ENCODE measurements at places on chromosomes 1 and 21.

- DNase-seq: no peak
Observed at GRCh38 chr1:77948841-77949424, 29.9 kb downstream of the FUBP1 start.

DNA sequence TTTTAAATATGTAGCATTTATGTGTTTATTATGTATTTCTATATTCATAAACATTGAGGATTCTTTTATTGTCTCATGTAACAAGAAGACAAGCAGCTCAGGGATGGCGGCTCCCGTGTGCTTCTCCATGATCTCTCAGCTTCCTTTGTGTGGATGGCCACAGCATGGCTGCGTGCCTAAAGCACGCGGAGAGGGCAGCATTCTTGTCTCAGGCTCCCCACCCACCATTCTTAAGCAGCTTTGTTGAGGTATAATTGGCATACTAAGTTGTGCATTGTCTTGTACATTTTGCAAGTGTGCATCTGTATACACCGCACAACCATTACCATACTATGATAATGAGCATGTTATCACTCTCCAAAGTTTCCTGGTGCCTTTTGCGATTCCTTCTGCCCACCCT is 81.6 kb downstream of the CAMTA1 start:
- DNase-seq: no peak

DNA sequence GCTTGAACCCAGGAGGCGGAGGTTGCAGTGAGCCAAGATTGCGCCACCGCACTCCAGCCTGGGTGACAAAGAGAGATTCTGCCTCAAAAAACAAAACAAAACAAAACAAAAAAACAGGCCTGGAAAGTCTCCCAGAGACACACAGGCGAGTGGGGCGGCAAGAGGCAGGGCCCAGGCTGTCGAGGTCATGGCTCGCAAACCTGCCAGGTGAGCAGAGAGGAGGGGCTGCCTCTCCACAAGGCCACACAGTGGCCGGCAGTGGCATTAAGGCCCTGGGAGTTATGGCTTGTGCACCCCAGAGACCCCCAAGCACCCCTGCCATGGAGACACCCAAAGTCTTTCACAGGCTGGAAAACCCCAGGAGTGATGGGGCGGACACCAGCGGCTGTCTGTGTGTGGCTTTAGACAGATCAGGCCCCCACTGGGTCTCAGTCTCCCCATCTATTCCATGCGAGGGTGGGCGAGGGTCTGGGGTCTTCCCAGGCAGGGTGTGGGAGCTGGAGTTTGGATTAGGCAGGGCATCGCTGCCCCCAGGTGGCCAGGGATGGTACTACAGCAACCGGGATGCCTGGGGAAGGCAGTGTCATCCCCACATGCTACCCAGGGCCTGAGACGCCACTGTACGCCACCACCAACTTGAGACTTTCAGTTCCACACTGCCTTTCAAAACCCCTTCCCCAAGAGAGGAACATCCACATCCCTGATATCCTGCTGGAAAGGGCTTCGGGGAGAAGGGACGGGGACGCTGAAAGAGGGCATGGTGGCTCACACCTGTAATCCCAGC is 7.3 kb upstream of the CTRC start:
- DNase-seq: no peak

DNA sequence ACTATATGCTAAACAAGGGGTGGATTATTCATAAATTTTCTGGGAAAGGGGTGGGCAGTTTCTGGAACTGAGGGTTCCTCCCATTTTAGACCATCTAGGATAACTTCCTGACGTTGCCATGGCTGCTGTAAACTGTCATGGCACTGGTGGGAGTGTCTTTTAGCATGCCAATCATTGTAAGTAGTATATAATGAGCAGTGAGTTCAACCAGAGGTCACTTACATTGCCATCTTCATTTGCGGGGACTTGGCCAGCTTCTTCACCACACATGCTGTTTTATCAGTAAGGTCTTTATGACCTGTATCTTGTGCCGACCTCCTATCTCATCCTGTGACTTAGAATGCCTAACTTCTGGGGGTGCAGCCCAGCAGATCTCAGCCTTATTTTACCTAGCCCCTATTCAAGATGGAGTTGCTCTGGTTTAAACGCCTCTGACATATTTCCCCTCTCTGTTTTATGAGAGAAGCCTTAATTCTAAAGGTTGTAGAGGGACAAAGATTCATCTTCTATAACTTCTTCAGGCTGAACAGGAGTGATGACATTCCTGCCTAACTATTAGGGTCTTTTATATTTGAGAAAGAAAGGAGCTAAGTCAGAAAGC is 60.4 kb downstream of the DIP2A start:
- no peak for DNase-seq

GRCh38 chr1:83998205-83998497 is 781 bp downstream of the TTLL7 start:
- DNase-seq: no peak

DNA sequence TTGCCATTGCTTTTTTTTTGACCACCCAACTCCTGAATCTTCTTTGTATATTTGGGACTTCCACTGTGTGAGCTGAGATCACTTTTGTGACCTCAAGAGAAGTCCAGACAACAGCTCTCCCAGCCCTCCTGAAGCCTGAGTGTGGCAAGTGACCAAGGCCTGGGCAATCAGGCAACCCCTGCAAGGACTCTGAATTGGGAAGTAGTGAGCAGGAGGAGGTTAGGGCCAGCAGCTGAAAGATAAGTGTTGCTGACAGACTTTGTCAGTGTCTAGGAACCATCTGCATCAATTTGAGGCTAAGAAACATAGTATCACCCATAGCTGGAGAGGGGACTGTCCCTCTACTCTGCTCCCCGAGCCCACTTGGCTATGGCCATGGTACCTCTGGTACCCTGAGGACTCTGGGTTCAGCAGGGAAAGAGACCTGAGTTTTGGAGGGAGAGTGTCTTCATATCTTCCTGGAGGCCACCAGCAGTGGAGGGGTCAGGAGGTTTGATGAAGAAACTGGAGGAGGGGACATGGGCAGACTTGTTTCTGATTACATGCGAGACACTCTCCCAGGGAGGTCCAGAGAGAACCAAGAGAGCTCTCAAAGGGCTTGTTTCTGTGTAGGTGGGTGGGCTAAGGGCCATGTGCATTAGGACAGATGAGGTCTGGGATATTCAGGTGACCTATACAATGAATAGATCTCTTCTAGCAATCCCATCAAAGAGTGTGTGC is 147.0 kb upstream of the DNAH14 start:
- no peak for DNase-seq

DNA sequence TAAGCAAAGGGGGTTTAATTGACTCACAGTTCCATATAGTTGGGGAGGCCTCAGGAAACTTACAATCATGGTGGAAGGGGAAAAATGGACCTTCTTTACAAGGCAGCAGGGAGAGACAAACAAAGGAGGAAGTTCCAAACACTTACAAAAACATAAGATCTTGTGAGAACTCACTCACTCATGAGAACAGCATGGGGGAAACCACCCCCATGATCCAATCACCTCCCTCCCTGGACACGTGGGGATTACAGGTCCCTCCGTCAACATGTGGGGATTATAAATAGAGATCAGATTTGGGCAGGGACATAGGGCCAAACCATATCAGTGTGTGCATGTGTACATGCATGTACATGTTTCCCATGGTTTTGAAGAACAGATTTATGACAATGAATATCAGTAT is 5.5 kb upstream of the SMG7 start:
- no peak for DNase-seq

GRCh38 chr1:118275472-118276115 is 90.6 kb upstream of the SPAG17 start:
- DNase-seq: no peak

DNA sequence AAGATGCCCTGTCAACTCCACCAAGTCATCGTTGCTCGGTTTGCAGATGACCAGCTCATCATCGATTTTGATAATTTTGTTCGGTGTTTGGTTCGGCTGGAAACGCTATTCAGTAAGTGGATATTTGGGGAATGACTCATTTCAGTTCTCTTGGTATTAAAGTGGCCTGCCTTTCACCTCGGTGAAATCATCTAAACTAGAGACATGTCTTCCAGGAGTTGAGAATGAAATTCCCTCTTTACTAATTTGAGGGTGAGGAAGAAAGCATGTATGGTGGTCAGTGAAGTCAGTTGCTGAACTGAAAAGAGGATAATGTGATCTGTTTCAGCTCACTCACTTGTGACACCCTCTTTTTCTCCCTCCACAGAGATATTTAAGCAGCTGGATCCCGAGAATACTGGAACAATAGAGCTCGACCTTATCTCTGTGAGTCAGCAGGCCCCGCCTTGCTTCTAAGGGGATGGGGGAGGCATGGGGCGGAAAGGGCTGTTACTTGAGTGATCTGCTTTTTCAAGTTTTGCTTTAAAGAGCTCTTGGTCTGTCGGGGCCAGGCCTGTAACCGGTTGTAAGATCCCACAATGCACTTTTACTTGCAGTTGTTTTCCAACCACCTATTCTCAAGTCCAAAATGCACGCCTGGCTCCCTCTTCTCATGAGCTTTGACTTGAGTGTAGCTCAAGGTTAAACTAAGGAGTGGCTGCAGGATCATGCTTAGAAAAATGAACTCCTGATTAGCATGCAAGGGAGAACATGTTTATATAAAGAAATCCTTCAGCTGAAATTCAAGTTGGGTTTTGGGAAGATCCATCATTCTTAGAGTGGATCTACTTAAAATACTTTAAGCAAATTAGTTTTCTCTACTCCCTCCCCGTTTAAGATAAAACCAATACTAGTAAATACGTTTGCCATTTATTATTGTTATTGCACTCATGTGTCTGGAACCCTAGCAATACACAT is 59.8 kb downstream of the CAPN2 start:
- DNase-seq: peak; percentile 67

DNA sequence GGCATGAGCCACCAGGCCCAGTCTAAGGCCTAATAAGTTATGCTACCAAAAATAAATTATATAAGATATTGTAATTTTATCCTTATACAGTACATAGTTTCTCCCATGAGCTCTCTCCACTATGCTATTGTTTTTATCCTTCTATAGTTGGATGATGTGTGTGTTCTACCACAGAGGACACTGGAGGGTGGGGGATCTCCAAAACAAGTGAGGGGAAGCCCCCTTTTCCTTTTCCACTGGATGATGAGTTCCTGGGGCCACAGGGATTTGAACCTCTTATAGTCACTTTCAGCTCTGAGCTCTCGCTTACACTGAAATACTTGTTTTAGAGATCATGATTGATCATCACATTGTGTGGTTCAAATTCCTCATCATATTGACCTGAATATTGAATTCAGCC is 77.6 kb upstream of the VAV3 start:
- no peak for DNase-seq

- no peak for DNase-seq
Observed at GRCh38 chr1:15320267-15320666, 73.2 kb downstream of the FHAD1 start.

- DNase-seq: no peak
Observed at GRCh38 chr1:159961636-159962035, 7.6 kb upstream of the SLAMF9 start.

DNA sequence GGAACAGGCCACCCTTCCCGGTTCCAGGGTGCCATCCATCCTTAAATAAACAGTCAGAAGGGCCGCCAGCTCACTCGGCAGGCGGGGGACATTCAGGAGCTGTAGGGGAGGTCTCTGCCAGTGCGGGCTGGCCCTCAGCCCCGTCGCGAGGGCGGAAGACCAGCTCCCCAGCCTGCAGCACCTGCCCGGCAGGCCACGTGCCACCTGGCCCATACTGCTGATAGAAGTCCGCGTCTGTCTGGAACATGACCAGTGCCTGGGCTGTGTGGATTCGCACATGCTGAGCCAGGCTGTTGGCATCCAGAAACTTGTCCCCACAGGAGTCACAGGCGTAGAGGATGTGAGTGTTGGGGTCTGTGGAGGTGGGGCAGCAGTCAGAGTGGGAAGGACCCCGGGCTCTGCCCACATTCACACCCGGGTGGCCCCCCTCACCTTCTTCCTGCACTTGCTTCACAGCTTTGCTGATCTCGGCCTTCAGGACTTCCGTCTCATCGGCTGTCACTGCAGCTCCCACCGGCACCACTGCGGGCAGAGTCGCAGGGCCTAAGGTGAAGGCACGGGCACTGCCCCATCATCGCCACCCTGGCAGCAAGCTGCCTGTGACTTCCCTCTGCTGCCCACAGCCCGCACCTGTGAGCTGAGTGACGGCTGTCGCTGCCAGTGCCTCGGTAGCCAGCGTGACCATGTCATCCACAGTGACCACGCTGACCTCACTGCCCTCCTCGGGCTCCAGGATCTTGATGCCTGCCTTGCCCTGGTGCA is 33.8 kb downstream of the ZBTB17 start:
- no peak for DNase-seq

- DNase-seq: no peak
Observed at GRCh38 chr1:156840186-156840897, 18.6 kb downstream of the INSRR start.

DNA sequence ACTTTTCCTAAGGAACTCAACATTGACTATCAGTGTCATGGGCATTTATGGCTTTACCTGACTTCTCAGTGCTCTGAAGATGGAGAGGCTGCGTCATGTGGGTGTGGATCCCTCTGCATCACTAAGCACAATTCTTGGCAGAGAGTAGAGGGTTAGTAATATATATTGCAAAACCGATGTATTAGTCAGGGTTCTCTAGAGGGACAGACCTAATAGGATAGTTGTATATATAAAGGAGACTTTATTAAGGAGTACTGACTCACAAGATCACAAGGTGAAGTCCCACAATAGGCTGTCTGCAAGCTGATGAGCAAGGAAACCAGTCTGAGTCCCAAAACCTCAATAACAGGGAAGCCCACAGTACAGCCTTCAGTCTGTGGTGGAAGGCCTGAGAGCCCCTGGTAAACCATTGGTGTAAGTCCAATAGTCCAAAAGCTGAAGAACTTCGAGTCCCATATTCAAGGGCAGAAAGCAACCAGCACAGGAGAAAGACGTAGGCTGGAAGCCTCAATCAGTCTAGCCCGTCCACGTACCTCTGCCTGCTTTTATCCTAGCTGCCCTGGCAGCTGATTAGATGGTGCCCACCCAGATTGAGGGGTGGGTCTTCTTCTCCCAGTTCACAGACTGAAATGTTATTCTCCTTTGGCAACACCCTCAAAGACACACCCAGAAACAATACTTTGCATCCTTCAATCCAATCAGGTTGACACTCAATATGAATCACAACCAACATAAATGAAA is 159.7 kb upstream of the NRIP1 start:
- no peak for DNase-seq

- DNase-seq: no peak
Observed at GRCh38 chr1:31639543-31639942, 5.1 kb downstream of the PEF1 start.

GRCh38 chr1:219778110-219778509 is 150.2 kb downstream of the SLC30A10 start:
- DNase-seq: no peak

- no peak for DNase-seq
Observed at GRCh38 chr1:31574749-31575368, 1.5 kb upstream of the TINAGL1 start.

- peak; percentile 63 for DNase-seq
Observed at GRCh38 chr1:116871779-116872146, 38.0 kb upstream of the PTGFRN start.

Data from muscle of back (tissue), 13 donors.